ENCODE measurements at places on chromosomes 7 and 10.

GRCh38 chr10:32210306-32211045, 136.5 kb downstream of the EPC1 start:
- no peak for DNase-seq

- DNase-seq: no peak
These were observed 69.4 kb downstream of the CCSER2 start for GRCh38 chr10:84397735-84398144.

- no peak for DNase-seq
These were observed 90.7 kb upstream of the LRRC4 start for GRCh38 chr7:128121711-128122530.

- no peak for DNase-seq
These were observed 251.5 kb downstream of the TRIL start for GRCh38 chr7:28706584-28706983.

GRCh38 chr10:64762861-64763260, 1241.7 kb downstream of the REEP3 start:
- DNase-seq: no peak

- DNase-seq: no peak
These were observed 334.8 kb downstream of the PARD3 start for GRCh38 chr10:34480345-34480744.

GRCh38 chr7:104242638-104243037, 34.8 kb upstream of the ORC5 start:
- DNase-seq: no peak

- peak; percentile 68 for DNase-seq
These were observed 92.7 kb upstream of the GPR26 start for GRCh38 chr10:123573236-123574108.

- DNase-seq: no peak
These were observed 15.8 kb upstream of the DNMBP start for GRCh38 chr10:100025576-100025975.

GRCh38 chr10:70588859-70589570, 13.5 kb downstream of the PRF1 start:
- peak; percentile 19 for DNase-seq

DNA sequence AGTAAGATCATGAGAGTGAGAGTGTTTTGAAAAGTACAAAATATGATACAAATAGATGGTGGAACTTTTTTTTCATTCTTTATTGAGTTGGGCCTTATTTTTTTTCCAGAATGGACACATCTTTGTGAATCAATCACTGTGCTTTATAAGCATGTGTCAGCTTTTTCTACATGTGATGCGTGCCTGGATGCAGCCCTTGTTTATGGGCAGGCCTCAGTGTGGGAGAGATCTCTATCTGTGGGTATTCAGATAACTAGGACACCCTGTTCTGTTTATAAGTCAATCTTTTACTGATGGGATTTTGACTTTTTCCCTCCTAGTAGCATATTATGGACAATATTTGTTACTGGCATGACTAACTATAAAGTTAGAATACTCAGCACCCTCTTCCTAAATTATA, 42.9 kb upstream of the IKZF1 start:
- DNase-seq: no peak

- DNase-seq: no peak
These were observed 42.3 kb downstream of the AKR1E2 start for GRCh38 chr10:4868357-4868657.

- no peak for DNase-seq
These were observed 58.5 kb downstream of the CPVL start for GRCh38 chr7:29087840-29088170.

GRCh38 chr7:49670991-49671390, 102.4 kb upstream of the VWC2 start:
- DNase-seq: no peak

- DNase-seq: no peak
These were observed 228.8 kb downstream of the GATA3 start for GRCh38 chr10:8283166-8283905.

- DNase-seq: no peak
These were observed 89.5 kb downstream of the ANK3 start for GRCh38 chr10:60299961-60300883.

DNA sequence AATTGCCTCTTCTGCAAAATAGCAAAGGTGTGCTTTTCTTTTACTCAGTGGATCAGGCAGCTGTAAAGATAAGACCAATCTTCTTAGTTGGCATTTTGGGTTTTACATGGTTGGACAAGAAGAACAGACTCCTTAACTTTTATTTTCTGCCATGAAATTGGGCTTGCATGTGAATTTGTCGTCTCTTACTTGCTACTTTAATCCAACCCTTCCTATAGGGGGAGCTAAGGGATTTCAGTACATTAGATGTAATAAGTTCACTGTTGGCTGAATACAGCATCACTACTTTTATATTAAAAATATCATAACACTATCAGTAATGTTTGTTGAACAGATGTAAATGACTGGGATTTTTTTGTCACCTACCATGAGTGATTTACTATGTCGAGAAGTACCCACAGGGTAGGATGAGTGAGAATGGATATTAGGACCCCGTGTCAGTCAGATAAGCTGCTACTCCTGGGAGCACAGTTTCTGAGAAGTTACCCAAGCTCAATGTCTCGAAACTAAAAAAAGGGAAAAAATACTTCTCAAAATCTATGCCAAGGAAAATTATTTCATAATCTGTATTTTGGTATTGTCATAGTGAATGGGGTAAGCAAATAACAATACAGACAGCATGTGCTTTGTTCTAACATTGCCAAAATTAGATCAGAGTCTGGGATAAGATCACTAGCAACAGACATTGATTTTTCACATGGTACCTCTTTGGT, 127.4 kb upstream of the AGR3 start:
- DNase-seq: no peak

- no peak for DNase-seq
These were observed 355.2 kb downstream of the SUGCT start for GRCh38 chr7:40489844-40490602.

- DNase-seq: no peak
These were observed 219.2 kb upstream of the ZNF32 start for GRCh38 chr10:43867667-43868565.

GRCh38 chr10:127157506-127158200, 38.7 kb downstream of the INSYN2A start:
- no peak for DNase-seq

DNA sequence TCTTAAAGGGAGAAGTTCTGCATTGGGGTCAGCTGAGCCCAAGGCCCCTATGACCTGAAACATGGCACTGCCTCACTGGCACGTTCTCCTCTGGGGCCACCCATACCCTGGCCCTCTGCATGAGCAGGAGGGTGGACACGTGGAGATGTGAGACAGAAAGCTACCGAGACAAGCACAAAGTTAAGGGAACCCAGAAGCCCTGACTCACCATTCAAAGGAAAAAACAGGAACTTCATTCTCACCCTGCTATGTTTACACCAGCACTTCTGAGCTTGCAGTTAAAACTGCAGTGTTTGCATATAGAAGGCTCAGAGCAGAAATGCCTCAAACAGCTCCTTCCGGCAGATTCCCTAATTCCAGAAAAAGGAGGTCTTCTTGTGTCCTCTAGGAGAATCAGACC, 41.7 kb downstream of the DENND11 start:
- no peak for DNase-seq

- DNase-seq: no peak
These were observed 266.3 kb downstream of the AHR start for GRCh38 chr7:17564678-17565212.

- DNase-seq: no peak
These were observed 94.1 kb upstream of the PCBD1 start for GRCh38 chr10:70982443-70982842.

DNA sequence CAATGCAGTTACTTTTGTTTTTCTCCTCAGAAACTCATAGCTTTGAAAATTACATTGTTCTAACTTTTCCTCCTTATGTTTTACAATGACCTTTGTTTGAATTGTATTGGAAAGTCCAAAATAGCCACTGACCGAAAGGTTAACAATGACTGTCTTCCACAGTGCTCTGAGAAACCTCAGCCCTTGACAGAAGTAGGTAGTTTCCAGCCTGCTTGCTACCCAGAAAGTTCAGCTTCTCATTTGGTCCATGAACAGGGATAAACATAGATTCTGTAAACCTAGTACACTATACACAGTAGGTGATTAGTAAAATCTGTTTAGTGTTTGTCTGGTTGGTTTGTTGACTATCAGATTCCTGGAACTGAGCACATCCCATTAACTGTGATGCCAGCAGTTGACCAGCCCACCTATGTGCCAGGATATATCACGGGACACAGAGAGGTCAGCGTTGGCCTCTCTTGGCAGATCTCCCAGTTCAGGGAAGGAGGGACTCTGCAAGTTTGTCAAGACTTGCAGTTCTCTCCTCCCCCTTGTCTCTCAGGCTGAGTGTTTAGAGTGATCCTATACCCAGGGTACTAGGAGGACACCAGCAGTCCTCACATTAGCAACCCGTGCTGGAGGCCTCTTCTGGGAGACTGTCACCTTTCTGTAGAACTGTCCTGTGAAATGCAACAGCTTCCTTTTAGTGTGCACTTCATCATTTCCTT, 297.6 kb downstream of the ARHGAP12 start:
- no peak for DNase-seq

DNA sequence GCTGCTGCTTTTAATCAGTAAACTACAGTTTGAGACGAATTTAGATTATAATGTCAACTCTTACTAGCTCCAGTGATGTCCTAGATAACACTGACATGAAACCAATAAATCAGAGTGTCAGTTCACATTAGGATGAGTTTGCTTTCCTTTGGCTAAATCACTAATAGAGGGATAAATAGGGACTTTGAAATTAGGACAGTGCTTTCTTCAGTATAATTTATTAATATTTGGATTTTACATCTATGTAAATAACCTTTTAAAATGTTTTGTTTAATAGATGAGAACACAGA, 55.6 kb downstream of the C1GALT1 start:
- no peak for DNase-seq

DNA sequence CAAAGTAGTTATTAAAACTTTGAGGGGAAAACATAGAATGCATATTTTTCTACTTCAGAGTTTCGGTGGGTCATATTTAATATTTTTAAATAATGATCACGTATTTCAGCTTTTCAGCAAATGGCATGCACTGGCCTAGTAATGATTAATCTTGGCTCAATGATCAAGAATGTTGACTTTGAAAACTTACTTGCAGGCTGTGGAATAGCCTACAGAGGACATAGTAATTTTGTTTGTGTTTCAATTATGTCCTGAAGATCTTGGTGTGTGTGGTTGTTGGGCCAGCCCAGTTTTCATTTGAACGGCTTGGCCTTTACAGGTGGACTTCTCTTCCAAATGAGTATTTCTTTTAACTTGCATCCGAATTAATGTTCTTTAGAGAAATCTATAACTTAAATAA, 35.1 kb downstream of the ADD3 start:
- DNase-seq: no peak

GRCh38 chr7:135197906-135198655, 13.2 kb downstream of the WDR91 start:
- DNase-seq: no peak

DNA sequence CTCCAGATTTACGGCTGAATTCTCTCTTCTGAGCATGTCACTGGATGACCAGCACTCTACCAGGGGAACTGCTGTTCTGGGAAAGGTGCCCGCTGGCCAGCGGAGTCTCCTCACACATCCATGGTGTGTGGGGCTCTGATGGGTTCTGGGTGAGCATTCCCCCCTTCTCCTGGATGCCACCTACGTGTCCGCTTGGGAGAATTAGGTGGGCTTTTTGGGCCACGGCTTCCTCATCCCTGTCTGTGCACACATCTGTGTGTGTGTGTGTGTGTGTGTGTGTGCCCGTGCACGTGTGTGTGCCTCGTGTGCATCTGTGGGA, 163.0 kb downstream of the DNAJB6 start:
- no peak for DNase-seq

- DNase-seq: no peak
These were observed 202.0 kb downstream of the ANK3 start for GRCh38 chr10:60187691-60188090.

- no peak for DNase-seq
These were observed 37.4 kb downstream of the RGS10 start for GRCh38 chr10:119505131-119505551.

- DNase-seq: no peak
These were observed 35.2 kb upstream of the NANOS1 start for GRCh38 chr10:118994321-118994720.

DNA sequence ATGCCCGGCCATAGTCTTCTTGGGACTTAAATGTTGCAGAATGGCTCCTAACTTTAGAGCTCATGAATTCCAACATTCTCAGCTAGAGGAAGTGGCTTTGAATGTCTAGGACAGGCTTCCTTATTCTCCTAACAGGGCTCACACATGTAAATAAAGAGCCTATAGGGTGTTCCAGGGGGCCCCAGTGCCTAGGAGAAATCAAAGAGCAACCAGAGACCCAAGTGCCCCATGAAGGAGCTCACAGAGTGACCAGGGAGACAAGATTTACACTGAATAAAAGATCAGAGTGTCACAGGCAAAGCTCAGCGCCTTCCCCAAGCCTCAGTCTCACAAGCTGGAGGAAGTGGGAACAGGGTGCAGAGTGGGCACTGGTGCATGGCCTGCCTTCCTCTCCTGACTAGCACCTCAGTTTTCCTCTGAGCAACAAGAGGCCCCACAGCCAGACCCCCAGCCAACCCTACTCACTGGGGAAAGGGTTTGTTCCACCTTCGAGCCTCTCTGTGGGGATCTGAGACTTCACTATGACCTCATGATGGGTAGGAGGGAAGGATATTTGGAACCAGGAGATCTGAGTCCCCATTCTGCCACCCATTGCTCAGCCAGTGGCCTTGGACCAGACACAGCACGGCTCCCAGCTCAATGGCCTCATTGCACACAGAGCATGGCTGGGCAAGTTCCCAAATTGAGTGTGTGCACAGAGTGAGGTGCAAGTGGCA, 16.0 kb downstream of the TMEM273 start:
- peak; percentile 55 for DNase-seq

DNA sequence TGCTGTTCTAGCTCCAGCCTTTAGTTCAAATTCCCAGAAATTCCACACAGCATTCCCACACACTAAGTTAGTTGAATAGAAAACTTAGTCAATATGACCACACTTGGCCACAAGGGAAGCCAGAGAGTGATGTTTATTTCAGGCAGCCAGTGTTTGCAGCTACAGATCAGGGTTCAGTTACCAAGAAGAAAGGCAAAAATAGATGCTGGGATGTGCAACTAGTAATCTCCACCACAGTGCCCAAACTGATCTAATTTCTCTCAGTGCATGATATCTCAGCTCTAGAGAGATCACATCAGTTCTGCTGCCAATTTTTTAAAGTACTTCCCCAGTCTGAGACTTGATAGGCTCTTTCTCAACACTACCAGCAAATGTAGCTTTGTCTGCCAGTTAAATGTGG, 17.6 kb downstream of the SLF2 start:
- no peak for DNase-seq

DNA sequence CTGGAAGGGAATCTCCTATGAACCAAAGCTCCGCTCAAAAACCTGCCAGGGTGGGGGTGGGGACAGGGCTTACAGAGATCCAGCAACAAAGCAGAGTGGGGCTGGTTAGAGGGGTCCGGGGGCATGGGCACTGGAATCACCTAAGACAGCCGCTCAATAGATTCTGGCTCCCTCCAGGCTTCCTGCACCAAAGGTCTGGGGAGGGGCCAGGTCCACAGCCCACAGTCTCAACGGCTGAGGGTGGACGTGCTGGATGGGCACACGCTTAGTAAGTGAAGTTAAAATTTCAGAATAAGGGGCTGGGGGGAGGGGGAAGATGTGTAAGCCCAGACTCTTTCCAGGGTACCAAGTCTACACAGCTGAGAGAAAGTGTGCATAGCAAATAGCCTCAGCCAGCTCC, 31.1 kb downstream of the PYROXD2 start:
- no peak for DNase-seq

GRCh38 chr7:14931511-14932215, 29.1 kb upstream of the DGKB start:
- no peak for DNase-seq

GRCh38 chr7:36216063-36216684, 63.1 kb downstream of the EEPD1 start:
- DNase-seq: no peak

Data from Peyer's patch (tissue), 4 donors.